Smooth muscle cell of the coronary artery (primary cell): ENCODE measurements at places on chromosomes 11 and 22. TPM values are rescaled to one million over a fixed set of nuclear protein-coding genes. Genes with fewer than 3 reads are reported as not detected.

The CHADL gene
- total RNA-seq = 0.12 and 0.60 TPM in 2 replicates

The SCUBE1 gene
- total RNA-seq = not detected in 2 replicates

The PGA3 gene
- total RNA-seq = 2.8 TPM in 1 of 2 replicates, not detected in the other

The ATP5MG gene
- 126 and 165 TPM in 2 replicates for total RNA-seq

The OAF gene
- total RNA-seq = 9.7 and 20.1 TPM in 2 replicates

The PGA4 gene
- 0.59 TPM in 1 of 2 replicates, not detected in the other for total RNA-seq

The OR6T1 gene
- total RNA-seq = not detected in 2 replicates

The JAM3 gene
- total RNA-seq = 61.4 and 204 TPM in 2 replicates

The TMPRSS5 gene
- 0.08 TPM in 1 of 2 replicates, not detected in the other for total RNA-seq

The MSANTD4 gene
- 28.0 and 40.0 TPM in 2 replicates for total RNA-seq

The ST14 gene
- under 0.01 and 0.23 TPM in 2 replicates for total RNA-seq

The OR52N4 gene
- not detected in 2 replicates for total RNA-seq
